EH (cell line): ENCODE measurements at places on chromosomes 3 and 15.

DNA sequence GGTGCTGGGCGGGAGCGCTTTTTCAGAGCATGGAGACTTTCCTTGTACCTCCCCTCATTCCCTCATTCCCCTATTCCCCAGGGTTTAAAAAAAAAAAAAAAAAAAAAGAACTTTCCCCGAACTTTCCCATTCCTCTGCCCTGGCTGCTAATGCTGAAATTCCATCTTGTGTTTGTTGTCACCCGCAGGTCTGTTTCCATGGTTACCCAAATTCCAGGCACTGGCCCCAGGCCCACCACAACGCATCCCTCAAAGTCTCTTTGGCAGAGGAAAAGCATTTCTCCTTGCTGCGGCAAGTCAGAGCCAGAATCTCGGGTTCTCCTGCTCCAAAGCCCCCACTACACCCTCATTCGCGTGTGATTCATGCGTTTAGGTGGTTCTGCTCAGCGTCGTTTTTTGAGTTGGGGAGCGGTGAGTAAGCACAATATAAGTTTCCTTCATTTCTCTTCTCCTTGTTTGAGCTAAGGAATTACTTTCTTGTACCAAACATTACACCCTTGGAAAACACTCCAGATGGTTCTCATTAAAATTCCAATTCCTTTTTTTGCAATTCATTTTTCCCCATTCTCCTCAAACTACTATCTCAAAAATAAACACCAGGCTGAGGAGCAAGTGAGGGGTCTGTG is 21.6 kb downstream of the ANAPC13 start:
- DNase-seq, result peak; percentile 100

- no peak for DNase-seq
Observed at GRCh38 chr3:137191133-137191923, 233.5 kb downstream of the IL20RB start.

- no peak for DNase-seq
Observed at GRCh38 chr3:15558581-15558980, 37.1 kb upstream of the COLQ start.

DNA sequence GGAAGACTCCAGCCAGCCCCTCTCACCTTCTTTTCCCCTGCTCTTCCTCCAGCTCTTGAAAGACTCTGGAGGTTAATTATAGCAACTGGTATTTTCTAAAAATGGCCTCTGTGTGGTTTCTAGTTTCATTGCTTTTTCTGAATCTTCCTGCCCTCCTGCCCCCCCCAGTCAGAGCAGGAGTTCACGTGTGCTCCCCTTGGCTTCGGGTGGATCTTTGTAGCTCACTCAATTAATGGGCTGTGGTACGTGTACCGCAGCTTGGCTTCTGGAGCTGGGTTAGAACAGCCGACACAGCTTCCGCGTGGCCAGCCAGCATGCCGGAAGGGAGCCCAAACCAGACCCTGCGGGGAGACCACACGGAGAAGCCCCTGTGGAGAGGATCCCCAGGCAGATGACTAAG is 31.5 kb downstream of the TM2D3 start:
- peak; percentile 20 for DNase-seq

DNA sequence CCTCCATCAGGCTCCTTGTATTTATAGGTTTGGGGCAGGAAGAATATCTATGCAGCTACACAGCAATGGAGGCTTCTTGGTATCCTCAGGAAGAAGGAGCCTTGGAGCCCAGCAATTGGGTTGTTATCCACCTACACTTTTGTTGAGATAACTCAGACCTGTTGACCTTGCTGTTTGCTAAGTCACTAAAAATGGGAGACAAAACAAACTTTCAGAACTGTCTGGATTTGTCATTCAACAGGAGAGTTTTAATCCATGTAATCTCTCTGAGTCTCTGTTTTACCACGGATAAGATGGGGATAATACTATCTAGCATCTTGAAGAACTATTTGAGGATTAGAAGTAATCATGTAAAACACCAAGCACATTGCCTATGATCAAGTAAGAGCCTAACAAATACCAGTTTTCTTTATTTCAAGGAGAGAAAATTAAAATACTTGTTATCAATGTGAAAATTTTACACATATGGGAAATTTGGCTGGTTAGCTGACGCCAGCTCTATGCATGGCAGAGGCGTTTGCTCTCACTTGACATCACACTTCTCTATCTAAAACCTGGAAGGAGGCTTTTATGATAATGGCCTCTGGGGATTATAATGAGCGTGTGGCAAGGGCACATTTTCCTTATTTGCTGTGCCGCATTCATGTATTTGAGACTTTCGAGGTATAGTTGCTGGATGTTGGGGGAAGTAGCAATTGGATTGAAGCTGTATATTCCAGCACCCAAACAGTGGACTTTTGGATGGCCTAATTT is 215.6 kb downstream of the PDCD6IP start:
- no peak for DNase-seq
